ENCODE measurements at places on chromosomes 4 and X. TPM values are rescaled to one million over a fixed set of nuclear protein-coding genes. Genes with fewer than 3 reads are reported as not detected.

The TMEM144 gene
- not detected for total RNA-seq

The DBET gene
- total RNA-seq, result not detected

The CYTL1 gene
- not detected for total RNA-seq

The DOK7 gene
- not detected for total RNA-seq

The COX7B2 gene
- not detected for total RNA-seq

The NDP gene
- not detected for total RNA-seq

The SPACA5 gene
- total RNA-seq, result not detected

The RASSF6 gene
- not detected for total RNA-seq

The TFDP3 gene
- total RNA-seq, result not detected

The GRIA2 gene
- not detected for total RNA-seq

Measured in activated CD4-positive, alpha-beta memory T cell treated with anti-CD3 and anti-CD28 coated beads, Interleukin-2, amount 10 ng/mL, durations not matched to agents 7 days and 5 days (primary cell).